ENCODE measurements at places on chromosomes 3 and 15.

GRCh38 chr3:119635719-119636118, 24.7 kb downstream of the POPDC2 start:
- DNase-seq, result no peak

GRCh38 chr3:126440709-126440995, 35.0 kb downstream of the ZXDC start:
- no peak for DNase-seq

GRCh38 chr3:108320746-108321350, 24.5 kb downstream of the HHLA2 start:
- DNase-seq, result no peak

DNA sequence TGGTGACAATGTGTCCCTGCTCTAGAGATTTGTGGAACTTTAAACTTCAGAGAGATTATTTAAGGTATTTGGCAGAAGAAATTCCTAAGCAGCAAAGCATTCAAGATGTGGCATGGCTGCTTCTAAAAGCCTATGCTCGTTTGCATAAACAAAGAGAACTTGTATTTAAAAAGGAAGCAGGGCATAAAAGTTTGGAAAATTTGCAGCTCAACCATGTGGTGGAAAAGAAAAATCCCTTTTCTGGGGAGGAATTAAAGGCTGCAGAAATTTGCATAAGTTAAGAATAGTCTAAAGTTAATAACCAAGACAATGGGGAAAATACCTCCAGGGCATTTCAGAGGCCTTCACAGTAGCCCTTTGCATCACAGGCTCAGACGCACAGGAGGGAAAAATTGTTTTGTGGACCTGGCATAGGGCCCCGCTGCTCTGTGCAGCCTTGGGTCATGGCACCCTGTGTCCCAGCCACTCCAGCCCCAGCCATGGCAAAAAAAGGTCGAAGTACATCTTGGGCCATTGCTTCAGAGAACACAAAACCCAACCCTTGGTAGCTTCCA, 1109.1 kb downstream of the OTOL1 start:
- no peak for DNase-seq

GRCh38 chr3:152610622-152611021, 224.3 kb upstream of the P2RY1 start:
- no peak for DNase-seq

DNA sequence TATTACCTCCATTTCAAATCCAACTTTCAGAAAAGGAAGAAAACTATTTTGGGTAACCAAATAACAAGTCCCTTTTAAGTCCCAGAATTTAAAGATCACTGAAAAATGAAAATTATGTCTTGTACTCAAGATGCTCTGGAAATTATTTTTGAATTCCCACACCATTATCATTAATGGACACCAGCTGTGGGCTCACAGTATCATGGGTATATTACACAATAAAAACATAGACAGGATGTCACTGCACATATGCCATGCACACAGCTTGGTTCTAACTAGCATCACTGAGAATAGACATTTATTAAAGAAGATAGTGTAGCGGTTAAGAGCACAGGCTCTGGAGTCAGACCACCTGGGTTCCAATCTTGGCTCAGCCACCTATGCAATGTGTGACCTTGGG, 130.4 kb downstream of the FRMD5 start:
- no peak for DNase-seq

- no peak for DNase-seq
Observed at GRCh38 chr3:117820658-117821299, 1111.2 kb downstream of the TUSC7 start.

- DNase-seq, result no peak
Observed at GRCh38 chr3:47186285-47186684, 22.4 kb upstream of the SETD2 start.

GRCh38 chr15:85116925-85117646, 135.4 kb downstream of the PDE8A start:
- DNase-seq, result no peak

DNA sequence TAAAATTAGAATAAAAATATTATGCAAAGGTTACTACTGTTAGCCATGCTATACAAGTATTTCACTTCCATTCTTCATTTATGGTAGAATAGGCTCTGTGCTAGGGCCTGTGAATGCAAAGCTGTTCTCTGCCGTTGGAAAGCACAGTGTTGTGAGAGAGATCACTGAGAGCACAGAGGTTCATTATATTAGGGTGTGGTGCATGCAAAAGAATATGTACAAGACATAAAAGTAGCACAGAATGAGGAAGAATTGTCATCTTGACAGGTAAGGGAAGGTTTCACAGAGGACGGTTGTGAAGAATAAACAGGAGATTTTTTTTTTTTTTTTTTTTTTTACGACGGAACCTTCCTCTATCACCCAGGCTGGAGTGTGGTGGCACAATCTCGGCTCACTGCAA, 25.2 kb upstream of the FNDC3B start:
- DNase-seq, result no peak

DNA sequence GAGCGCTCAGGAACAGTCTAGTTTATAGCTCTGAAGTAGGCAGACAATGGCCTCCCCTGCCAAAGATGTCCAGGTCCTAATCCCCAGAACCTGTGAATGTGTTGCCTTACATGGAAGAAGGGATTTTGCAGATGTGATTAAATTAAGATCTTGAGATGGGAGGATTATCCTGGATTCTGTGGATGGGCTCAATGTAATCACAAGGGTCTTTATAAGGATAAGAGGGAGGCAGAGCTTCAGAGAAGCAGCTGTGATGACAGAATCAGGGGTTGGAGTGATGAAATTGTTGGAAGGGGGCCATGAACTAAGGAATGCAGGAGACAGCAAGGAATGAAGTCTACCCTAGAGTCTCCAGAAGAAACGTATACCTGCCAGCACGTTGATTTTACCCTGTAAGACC, 14.0 kb upstream of the GK5 start:
- no peak for DNase-seq

DNA sequence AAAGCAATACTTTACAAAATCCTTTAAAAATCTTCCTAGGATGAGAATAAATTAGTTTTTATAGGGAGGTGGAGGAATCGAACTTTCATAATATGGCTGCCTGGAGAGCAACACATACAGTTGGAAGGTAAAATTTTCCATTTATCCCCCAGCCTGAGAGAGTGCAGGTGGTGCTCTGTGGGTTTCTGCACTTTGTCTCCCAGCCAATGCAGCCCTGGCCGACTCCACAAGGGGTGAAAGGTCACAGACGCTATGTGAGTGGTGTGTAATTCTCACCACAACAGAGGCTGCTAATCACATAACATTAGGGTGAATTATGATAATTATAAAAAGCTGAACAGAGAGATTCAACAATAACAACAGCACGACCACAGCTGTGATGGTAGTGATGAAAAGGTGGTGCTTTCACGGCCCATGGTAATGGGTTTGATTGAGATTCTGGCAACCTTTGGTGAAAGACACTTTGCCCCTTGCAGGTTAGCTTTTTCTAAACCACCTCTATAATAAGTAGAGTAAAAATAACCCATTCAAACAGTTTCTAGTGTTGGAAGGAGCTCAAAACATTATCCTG, 30.1 kb upstream of the NANOGP8 start:
- no peak for DNase-seq

DNA sequence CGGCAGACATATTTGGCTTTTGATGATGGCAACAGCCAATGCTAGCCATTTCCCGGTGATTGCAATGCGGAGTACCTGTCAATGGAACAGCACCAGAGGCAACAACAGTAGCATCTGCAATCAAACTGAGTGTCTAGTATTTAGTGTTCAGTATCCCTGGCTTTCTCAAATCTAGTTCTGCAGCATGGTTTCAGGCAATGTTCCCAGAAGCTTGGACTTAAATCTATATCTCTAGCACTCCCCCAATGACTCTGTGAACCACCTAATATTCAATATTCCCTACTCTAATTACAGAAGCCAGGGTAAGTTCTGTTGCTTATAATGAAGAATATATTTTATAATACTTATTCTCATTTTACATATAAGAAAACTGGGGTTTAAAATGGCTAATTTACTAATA, 48.2 kb downstream of the TBL1XR1 start:
- DNase-seq, result no peak

- DNase-seq, result no peak
Observed at GRCh38 chr3:102532901-102533300, 98.1 kb downstream of the ZPLD1 start.

- DNase-seq, result no peak
Observed at GRCh38 chr3:151998744-151999143, 125.3 kb downstream of the SUCNR1 start.

GRCh38 chr15:74275957-74276356, 39.8 kb downstream of the CCDC33 start:
- DNase-seq, result no peak
